ENCODE measurements at places on chromosomes 1 and 21.

DNA sequence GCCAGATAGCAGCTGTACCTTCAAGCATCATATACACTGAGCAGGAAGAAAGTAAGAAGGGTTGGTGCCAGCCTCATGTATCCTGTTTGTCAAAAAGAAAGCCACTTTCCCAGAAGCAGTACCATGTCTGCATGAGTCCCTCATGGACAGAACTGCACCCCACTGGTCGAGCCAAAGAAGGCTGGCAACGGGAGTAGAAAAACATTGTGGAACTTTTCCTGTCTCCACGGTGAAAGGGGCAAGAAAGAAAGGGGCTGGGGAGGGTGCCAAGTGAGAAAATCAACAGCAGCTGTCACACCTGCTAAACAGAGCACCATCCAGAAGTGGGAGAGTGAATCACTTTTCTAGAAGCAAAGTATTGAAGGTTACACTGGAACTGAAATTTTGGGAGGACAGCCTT is 621.7 kb downstream of the LMO4 start:
- no peak for DNase-seq

GRCh38 chr1:243505986-243506689 is 250.3 kb downstream of the SDCCAG8 start:
- no peak for DNase-seq

GRCh38 chr1:2358072-2358471 is 33.3 kb downstream of the MORN1 start:
- DNase-seq: no peak

DNA sequence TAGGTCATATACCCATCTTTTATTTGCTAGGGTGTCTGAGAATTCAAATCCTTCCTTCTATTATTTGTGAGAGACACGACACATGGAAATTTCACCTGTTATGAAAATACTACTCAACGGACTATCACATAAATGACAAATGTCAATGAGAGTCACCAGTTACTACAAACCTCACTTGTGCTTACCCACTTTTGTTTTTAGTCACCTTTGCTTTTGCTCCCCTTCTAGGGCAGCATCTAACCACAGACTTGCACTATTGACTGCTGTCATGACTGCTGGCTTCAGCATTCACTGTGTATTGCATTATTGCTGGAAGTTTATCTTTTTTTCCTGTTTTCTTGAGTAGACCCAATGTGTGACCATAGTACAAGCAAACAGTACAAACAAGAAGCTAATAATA is 1048.0 kb downstream of the PLA2G4A start:
- no peak for DNase-seq

- no peak for DNase-seq
Measured at GRCh38 chr1:210598135-210598652, 269.5 kb downstream of the HHAT start.

- no peak for DNase-seq
Measured at GRCh38 chr21:31606081-31606874, 53.2 kb upstream of the SOD1 start.

DNA sequence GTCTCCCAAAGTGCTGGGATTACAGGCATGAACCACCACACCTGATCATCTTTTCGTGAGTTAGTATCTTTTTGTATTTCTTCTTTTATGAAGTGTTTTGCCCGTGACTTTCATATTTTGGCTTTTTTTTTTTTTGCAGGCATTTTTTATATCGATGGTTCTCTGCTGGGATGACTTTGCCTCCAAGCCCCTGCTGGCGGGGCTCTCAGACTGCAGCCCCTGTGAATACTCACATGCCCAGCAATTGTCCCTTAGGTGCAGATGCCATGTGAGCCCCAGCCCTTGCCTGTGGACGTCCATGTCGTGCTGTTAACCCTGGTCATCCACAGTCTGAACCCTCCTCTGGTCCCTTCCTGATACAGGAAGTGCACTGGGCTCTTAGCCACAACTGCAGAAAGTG is 21.7 kb downstream of the CRYAA start:
- DNase-seq: no peak

DNA sequence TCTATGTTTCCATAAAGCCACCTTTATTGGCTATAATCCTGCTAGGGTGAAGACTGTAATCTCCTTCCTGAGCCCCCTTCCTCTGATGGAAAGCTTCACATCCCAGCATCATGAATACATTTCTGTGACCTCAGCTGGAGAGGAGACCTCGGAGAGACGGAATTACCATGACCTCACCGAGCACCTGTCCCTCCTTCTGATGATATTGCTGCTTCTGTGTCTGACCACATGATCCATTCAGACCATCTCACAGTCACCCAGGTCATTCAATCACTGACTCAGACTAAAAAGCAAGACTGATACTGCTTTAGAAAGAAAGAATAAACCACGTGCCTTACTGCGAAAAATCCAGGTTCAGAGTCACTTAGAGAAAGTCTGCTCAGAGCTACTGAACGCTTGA is 8.8 kb downstream of the KCND3 start:
- DNase-seq: no peak

DNA sequence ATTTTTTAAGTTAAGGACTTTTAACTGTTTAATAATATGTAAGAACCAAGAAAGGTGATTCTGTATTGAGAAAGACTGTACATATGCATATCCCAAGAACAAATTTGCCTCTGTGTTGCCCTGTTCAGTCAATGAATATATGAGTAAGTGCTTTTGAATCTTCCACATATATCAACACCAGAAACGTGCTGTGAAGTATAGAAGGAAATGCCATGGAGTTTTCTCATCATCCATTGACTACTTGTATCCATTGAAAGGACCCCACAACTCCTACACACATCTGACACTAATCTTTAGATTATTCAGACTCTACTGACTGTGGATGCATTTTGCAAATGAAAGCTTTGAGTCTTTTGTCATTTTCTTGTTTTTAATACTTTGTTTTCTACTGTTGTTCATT is 366.9 kb downstream of the S1PR1 start:
- DNase-seq: no peak

GRCh38 chr1:201850053-201850397 is 21.1 kb downstream of the IPO9 start:
- DNase-seq: no peak

GRCh38 chr1:30891227-30891552 is 17.4 kb downstream of the SDC3 start:
- DNase-seq: no peak

Measured in NCI-H2081 treated with DMSO at 0.1 percent for 48 hours (cell line).